ENCODE measurements at places on chromosomes 5 and 9.

DNA sequence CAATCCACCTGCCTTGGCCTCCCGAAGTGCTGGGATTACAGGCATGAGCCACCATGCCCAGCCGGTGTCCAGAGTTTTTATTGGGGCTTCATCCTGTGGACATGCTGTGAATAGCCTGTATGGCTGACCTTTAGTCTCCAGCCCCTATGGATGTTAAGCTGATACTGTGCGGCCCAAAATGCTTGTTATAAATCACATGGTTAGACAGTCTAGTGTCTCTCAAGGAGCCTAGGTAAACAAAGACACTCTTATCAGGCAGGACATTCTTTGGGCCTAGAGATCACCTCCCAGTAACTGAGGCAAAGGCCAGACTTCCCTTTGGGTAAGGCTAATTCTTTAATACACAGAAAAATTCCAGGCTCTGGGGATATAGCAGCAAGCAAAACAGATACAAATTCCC, 22.0 kb upstream of the SLC46A2 start:
- no peak for DNase-seq

- DNase-seq = no peak
These were observed 53.7 kb downstream of the PAX5 start for GRCh38 chr9:36980148-36980974.

- DNase-seq = no peak
These were observed 92.1 kb downstream of the MELK start for GRCh38 chr9:36664806-36665205.

DNA sequence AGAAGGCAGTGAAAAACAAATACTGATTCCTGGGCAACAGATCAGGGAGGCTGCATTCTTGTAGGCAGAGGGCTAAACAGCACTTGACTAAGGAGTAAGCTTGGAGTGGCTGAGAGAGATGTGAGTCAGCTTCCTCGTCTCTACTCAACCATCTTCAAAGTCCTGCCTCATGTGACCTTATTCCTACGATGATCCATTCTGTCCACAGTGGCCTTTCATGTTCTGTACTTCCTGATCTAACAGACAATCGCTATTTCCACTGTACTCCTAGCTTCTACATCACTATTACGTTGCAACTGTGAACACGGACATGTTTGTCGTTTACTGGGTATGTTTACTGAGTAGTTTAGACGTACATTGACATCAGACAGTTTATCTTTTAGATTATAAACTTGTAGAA, 365.4 kb downstream of the ARL15 start:
- DNase-seq = no peak

DNA sequence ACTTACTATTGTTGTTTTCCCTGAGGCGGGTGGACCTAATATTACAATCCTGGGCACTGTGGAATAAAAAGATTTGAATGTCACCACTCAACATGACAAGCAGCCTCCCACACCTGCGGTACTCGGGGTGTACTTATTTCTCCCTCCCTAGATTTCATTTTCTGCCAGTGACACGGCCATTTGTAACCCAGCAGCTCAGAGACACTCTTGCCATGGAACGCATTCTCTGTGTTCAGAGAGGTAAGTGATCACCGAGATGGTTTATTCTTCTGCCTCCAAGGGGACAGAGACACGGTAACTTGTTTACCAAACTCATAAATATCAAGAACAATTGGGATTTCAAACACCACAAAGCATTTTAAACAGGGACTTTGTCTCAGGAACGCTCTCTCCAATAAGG, 11.2 kb downstream of the AK8 start:
- DNase-seq = no peak

DNA sequence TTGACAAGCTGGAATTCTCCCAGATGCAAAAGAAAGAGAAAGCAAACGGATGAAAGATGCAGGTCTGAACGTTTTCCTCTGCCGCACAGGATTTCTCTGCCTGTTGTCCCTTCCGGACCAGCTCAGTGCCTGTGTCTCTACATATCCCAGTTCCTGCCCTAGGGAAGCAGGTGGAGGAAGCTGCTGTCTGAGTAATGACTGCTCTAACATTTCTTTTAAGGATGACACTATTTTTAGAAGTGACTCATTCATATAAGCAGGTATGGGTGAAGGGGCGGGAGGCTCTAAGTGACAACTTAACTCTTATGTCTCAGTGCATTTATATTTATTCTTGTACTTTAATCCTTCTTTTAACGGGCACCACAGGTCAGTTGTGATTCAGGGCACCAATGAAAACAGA, 128.8 kb downstream of the SLC24A2 start:
- DNase-seq = no peak

- DNase-seq = no peak
These were observed 303.0 kb downstream of the MSX2 start for GRCh38 chr5:175027390-175027789.

GRCh38 chr9:93183663-93184431, at the start of gene WNK2:
Gene WNK2 (plus strand): TSS chr9:93184139. CDS start chr9:93184930, 791 bp downstream.
- DNase-seq = peak; percentile 17

DNA sequence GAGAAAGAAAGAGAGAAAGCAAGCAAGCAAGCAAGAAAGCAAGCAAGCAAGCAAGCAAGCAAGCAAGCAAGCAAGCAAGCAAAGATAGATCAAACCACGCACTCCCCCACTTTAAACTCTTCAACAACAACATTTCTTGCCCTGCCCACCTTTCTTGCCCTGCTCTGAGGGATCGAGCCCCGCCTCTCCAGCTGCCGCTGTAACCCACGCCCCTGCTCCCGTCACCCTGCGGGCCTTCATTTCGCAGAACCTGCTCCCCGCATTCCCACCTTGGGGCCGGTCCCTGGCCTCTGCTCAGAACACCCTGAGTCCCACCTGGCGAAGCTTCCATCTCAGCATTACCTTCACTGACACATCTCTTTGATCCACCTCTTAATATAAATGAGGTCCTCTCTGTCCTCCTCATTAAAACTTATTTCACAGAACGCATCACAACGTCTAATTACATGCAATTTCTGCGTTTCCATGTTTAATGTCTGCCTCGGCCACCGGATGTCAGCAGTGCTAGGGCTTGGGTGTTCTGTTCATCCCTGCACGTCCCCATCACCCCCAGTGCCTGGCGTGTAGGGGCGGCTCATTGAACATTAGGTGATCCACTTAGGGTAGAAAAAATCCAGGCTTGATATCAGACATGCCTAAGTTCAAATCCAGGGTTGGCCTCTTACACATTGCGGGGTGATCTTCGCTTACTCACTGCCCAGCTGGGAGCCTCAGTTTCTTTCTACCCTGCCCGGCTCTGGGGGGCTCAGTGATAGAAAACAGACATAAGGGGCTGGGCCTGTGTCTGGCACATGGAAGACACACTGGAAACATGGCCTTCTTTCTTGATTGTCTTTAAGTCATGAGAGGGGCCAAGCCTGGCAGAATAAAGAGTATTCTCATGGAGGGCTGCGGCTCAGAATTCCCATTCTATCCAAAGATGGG, 187.6 kb downstream of the DAB2IP start:
- DNase-seq = no peak

DNA sequence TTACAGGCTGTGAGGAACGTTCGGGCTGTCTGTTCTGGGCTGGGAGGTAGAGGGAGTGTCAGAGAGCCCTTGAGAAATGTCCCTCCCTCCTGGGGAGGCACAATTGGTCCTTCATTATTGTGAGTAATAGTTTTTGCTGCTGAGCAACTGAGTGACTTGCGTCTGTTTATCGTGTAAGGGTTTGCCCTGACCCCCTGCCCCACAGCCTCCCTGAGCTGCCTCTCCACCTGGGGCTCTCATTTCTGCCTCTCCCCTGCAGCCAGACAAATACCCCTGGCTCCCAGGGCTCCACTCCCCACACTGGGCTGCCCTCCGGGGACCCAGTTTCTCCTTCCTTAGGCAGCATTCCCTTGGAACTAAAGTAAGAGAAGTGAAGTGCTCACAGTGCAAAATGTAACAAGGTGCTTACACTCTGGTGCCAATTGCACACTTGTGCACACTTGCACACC, 174.9 kb upstream of the MVB12B start:
- DNase-seq = no peak

- no peak for DNase-seq
These were observed 59.0 kb downstream of the KCNIP1 start for GRCh38 chr5:170562875-170563228.

GRCh38 chr9:115118879-115119218, 892 bp upstream of the TNC start:
- DNase-seq = no peak
